ENCODE measurements at places on chromosomes 3 and 15. TPM values are rescaled to one million over a fixed set of nuclear protein-coding genes. Genes with fewer than 3 reads are reported as not detected.

Gene CCR9
- not detected for total RNA-seq

Gene P2RY13
- total RNA-seq: not detected

Gene HMCES
- total RNA-seq: 94.6 TPM

Gene GCHFR
- 37.2 TPM for total RNA-seq
